Neural crest cell (in vitro differentiated cells): ENCODE measurements at places on chromosomes 16 and 17. TPM values are rescaled to one million over a fixed set of nuclear protein-coding genes. Genes with fewer than 3 reads are reported as not detected.

SCARF1 gene
- total RNA-seq, result 0.42 and 1.1 TPM in 2 replicates

TP53TG3F gene
- total RNA-seq, result not detected in 2 replicates

MYH1 gene
- total RNA-seq, result not detected in 2 replicates

PRKCA gene
- total RNA-seq, result 21.2 and 22.7 TPM in 2 replicates

STAT5A gene
- total RNA-seq, result 2.6 and 2.9 TPM in 2 replicates

GRCh38 chr16:63653044-63653839 lies 1468.6 kb downstream of the CDH11 start:
- no peak overlapping the region for H3K27ac ChIP-seq
- H3K36me3 ChIP-seq, result no peaks in the 10 kb centered on the region
- H3K4me3 ChIP-seq, result no peak overlapping the region
- no peak for DNase-seq
- no peaks in the 10 kb centered on the region for H3K27me3 ChIP-seq

DNA sequence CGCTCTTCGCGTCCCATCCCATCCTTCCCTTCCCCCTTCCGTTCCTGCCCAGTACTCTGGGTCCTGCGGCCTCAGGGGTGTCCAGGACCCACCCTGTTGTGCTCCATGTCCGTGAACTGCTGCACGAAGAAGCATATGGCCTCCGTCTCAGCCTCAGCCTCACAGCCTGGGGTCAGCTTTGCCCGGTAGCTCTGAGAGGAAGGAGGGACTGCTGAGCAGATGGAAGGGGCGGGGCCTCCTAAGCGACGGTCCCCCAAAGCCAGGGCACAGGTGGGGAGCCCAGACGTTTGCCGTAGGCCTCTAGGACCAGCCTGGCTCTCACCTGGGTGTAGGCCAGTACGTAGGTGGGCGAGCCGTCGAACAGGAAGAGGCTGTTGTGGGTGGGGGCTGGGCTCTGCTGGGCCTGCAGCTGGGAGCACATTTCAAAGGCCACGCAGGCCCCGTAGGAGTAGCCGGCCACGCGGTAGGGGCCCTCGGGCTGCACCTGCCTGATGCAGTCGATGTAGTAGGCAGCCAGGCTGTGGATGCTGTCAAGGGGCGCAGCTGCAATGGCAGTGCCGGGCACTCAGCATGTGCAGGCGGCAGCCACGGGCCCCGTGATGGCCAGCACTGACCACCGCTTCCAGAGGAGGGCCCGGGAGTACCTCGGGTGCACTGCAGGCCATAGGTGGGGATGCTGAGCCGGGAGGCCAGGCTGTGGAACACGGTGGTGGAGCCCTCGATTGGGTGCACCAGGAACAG lies 14.6 kb upstream of the DUS1L start:
- peak overlapping the region; percentile 47 for H3K4me3 ChIP-seq
- no peak for DNase-seq
- H3K36me3 ChIP-seq, result peaks cover 2% of the 10 kb centered on the region
- no peak overlapping the region for H3K27ac ChIP-seq
- H3K27me3 ChIP-seq, result peaks cover 8% of the 10 kb centered on the region

- H3K36me3 ChIP-seq, result peaks cover 4% of the 10 kb centered on the region
- no peaks in the 10 kb centered on the region for H3K27me3 ChIP-seq
- H3K4me3 ChIP-seq, result no peak overlapping the region
- no peaks in the 10 kb centered on the region for H3K4me1 ChIP-seq
- no peak overlapping the region for H3K27ac ChIP-seq
- no peak for DNase-seq
Measured at GRCh38 chr17:31369266-31369665, 22.2 kb upstream of the RAB11FIP4 start.

- no peak overlapping the region for H3K27ac ChIP-seq
- H3K4me1 ChIP-seq, result peaks cover 55% of the 10 kb centered on the region
- no peak overlapping the region for H3K4me3 ChIP-seq
- no peaks in the 10 kb centered on the region for H3K27me3 ChIP-seq
- DNase-seq, result no peak
Measured at GRCh38 chr17:50264263-50265113, 9.8 kb upstream of the TMEM92 start.

GRCh38 chr16:89831810-89832328 lies 3.6 kb downstream of the SPIRE2 start:
- peak overlapping the region; percentile 71 for H3K27ac ChIP-seq
- peaks cover 10% of the 10 kb centered on the region for H3K36me3 ChIP-seq
- peak overlapping the region; percentile 47 for H3K4me3 ChIP-seq
- H3K27me3 ChIP-seq, result no peaks in the 10 kb centered on the region
- H3K4me1 ChIP-seq, result peaks cover 16% of the 10 kb centered on the region

- no peak overlapping the region for H3K27ac ChIP-seq
- H3K36me3 ChIP-seq, result no peaks in the 10 kb centered on the region
- no peak overlapping the region for H3K4me3 ChIP-seq
- peaks cover 29% of the 10 kb centered on the region for H3K27me3 ChIP-seq
- no peak for DNase-seq
- no peaks in the 10 kb centered on the region for H3K4me1 ChIP-seq
Measured at GRCh38 chr16:7116734-7117133, 215.9 kb upstream of the RBFOX1 start.

GRCh38 chr17:9232591-9233270 lies 211.4 kb downstream of the NTN1 start:
- H3K27ac ChIP-seq, result no peak overlapping the region
- H3K27me3 ChIP-seq, result peaks cover 13% of the 10 kb centered on the region
- DNase-seq, result no peak
- no peak overlapping the region for H3K4me3 ChIP-seq

DNA sequence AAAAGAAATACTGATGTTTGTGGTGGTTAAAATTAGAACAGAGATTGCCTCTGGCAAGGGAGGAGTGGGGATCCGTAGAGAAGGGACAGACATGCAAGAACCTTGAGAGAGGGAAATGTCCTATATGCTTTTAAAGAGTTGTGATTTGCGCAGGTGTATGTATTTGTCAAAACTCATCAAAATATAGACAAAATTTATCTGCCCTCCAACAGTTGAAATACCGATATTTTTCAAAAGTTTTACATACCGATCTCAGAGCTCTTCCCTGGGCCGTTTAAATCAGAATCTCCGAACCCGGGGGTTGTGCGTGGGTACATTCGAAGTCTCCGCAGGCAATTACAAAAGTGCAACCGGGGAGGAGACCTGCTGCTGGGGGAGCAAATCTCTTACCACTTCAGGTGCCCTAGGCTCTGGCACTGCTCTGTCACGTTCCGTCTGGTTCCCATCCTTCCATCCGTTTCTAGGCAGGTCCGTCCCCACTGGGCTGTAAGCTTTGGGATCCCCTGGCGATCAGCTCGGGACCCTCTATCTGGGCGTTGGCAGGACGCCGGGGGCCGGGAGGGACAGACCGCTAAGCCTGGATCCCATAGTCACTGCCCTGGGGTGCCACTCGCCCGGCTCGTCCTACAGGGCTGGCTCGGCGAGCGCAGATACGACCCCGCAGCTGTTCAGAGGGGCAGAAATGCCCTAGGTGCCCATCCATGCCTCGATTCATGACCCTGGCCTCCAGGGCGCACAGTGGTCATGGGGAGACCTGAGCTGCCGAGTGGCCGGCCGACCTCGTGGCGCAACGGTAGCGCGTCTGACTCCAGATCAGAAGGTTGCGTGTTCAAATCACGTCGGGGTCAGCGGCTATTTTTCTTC lies 4.2 kb downstream of the BORCS6 start:
- no peak overlapping the region for H3K27ac ChIP-seq
- H3K4me3 ChIP-seq, result no peak overlapping the region

DNA sequence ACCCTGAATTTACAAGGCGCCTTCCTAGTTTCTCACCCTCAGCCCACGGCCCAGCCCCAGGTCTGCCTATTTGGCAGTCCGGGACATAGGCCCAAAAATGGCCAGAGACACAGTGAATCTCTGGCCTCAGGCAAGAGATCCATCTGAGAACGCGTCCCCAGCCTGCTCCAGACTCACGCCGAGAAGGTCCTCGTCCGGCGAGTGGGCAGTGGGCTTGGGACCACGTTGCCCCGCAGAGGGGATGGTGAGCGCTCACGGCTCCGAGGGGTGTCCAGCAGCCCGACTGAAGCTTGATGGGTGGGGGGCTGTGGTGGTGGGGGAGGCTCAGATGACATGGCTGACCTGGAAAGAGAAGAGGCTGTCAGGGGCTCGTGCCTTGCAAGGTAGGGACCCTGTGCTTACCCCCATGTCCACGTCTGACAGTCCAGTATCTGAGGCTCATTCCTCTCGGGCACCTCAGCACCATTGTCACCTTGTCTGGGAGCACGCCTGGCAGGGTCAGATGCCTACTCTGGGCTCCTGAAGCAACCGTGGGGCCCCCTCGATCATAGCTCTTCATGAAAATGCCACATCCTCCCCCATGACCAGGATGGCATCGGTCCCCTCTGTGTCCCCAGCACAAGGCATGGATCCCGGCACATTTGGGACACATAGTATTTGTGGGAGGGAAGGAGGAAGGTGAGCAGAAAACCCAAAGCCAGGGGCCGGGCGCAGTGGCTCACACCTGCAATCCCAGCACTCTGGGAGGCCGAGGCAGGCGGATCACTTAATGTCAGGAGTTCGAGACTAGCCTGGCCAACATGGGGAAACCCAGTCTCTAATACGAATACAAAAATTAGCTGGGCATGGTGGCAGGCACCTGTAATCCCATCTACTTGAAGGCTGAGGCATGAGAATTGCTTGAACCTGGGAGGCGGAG lies 9.6 kb downstream of the CARHSP1 start:
- peaks cover 2% of the 10 kb centered on the region for H3K27me3 ChIP-seq
- peak overlapping the region; percentile 11 for H3K4me3 ChIP-seq
- H3K27ac ChIP-seq, result no peak overlapping the region
- peaks cover 9% of the 10 kb centered on the region for H3K36me3 ChIP-seq
- no peak for DNase-seq

DNA sequence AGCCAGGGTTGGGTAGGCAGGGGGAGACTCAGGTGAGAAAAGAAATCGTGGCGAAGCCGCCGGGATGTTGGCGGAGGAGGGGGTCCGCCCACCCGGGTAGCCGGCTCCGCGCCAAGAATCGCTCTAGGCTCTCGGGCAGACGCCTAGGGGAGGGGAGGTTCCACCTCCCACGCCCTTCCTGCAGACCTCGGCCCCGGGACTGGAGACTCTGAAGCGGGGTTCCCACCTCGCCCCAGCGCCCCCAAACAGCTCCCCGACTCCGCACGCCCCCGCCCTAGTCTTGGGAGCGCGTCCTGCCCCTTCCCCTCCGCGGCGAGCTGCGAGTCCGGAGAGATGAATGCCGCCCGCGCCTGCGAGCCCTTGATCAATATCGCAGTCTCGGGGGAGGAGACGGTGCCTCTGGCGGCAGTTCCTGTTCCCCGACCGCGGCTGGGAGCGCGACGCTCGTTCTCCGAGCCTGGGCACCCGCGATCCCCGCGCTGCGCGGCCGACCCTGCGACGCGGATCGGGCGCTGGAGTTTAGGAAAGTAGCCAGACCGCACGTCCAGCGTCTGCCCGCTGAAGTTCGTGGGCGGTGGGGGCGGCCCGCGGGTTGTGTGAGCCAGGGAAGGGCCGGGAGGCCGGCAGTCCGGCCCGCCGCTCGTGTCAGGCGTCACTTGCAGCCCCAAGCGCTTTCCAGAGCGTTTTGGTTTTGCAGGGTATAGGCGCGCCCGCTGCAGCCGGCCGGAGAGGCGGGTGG lies 790 bp downstream of the CRHR1 start:
- peaks cover 86% of the 10 kb centered on the region for H3K27me3 ChIP-seq
- no peak overlapping the region for H3K27ac ChIP-seq
- H3K36me3 ChIP-seq, result no peaks in the 10 kb centered on the region

DNA sequence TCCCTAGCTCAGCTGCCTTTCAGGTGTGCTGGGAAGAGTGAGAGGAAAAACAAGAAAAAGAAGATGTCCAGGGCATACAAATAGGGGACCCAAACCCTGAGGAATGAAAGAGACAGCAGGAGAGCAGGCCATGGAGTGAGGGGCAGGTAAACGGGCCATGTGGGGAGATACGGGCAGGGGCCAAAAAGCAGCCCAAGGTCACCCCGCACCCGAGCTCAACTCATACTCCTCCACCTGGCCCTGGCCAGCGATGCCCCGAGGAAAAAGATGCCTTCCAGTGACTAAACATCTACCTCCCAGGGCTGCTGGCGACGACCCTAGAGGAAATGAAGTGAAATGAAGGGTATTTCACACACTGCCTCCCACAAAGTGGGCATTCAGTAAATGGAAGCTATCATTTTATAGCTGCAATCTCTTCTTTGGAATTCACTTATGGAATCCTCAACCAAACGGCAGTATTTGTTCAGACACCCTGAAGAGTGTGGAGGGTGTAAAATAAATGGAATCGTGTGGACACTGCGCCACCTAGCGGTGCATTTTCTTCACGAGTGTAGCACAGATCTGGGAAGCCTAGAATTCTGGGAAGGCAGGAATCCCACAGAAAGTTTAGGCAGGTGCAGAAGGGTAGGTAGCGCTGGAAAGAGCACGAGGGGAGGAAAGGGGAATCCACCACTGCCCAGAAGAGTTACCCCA lies 14.9 kb downstream of the ELAC2 start:
- DNase-seq, result peak; percentile 88
- H3K27ac ChIP-seq, result no peak overlapping the region
- H3K4me3 ChIP-seq, result no peak overlapping the region
- peaks cover 2% of the 10 kb centered on the region for H3K36me3 ChIP-seq

DNA sequence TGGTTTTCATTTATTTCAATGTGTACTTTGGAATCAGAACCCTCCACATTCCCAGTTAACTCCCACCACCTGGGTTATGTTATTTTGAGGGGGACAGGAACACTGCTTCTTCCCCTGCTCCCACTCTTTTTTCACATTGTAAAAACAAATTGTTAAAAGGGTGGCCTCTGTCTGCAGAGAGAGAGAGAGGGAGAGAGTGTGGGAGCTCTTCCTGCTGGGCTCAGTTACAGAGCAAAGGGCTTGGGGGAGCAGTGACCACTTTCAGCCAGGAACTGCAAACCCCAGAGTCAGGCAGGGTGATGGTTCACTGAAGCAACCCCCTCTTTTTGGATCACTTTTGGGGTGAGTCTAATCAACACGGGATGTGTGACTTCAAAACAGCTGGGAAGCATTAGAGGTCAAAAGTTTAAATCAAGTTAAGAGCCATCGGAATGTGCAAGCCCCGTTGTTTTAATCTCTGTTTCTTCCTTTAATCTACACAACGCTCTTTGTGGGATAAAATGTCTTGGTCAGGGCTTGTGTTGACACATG lies 577.0 kb upstream of the CDH11 start:
- peaks cover 14% of the 10 kb centered on the region for H3K4me1 ChIP-seq
- no peak overlapping the region for H3K27ac ChIP-seq
- H3K36me3 ChIP-seq, result no peaks in the 10 kb centered on the region
- no peak overlapping the region for H3K4me3 ChIP-seq
